Stimulated activated CD8-positive, alpha-beta memory T cell treated with anti-CD3 and anti-CD28 coated beads, Interleukin-4, amount 100 ng/mL, for 1 hour (primary cell): ENCODE measurements at places on chromosomes 7 and 10.

- DNase-seq = no peak
These were observed 385.5 kb downstream of the SEMA3D start for GRCh38 chr7:84801396-84801795.

GRCh38 chr7:125118444-125118843 lies 188.8 kb upstream of the POT1 start:
- no peak for DNase-seq

- no peak for DNase-seq
These were observed 69.2 kb downstream of the ARMC3 start for GRCh38 chr10:22997096-22997495.

DNA sequence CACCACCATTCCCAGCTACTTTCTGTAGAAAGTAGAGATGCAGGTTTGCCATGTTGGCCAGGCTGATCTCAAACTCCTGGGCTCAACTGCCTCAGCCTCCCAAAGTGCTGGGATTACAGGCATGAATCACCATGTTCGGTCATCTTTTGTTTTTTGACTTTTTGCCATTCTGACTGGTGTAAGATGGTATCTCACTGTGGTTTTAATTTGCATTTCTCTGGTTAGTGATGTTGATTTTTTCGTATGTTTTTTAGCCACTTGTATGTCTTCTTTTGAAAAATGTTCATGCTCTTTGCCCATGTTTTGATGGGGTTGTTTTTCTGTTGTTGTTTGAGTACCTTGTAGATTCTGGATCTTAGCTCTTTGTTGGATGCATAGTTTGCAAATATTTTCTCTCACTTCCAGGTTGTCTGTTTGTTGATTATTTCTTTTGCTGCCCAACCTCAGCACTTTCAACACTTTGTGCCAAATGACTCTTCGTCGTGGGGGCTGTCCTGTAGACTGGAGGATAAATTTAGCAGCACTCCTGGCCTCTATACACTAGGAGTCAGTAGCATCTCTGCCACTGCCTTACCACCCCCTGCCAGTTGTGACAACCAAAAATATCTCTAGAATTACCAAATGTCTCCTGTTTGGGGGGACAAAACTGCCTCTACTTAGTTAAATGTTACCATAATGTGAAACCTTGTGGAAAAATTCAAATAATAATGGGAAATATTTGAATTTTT lies 6.5 kb upstream of the CPED1 start:
- no peak for DNase-seq

- no peak for DNase-seq
These were observed 8.7 kb downstream of the ECD start for GRCh38 chr10:73159038-73159648.

DNA sequence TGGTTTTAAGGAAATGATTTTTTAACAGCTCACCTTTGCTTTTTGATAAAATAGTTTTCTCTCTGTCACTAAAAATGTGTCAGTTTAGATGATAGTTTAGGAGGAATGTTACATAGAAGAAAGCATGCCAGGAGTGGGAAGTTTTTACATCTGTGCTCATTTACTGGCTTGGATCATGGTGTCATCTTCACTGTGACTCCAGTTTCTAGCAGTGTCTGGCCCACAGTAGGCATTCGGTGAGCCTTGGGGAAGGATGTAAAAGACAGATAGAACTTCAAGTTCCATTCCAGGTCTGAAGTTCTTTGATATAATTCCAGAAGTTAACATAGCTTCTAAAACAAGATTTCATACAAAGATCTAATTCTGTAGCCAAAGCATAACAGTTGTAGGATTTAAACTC lies 259.2 kb downstream of the BICC1 start:
- no peak for DNase-seq
